ENCODE measurements at places on chromosomes 13 and 19.

- no peak for DNase-seq
Observed at GRCh38 chr19:52691737-52692136, 43.1 kb downstream of the ZNF611 start.

GRCh38 chr13:23289917-23290357 lies 109.2 kb downstream of the SGCG start:
- peak; percentile 82 for DNase-seq

DNA sequence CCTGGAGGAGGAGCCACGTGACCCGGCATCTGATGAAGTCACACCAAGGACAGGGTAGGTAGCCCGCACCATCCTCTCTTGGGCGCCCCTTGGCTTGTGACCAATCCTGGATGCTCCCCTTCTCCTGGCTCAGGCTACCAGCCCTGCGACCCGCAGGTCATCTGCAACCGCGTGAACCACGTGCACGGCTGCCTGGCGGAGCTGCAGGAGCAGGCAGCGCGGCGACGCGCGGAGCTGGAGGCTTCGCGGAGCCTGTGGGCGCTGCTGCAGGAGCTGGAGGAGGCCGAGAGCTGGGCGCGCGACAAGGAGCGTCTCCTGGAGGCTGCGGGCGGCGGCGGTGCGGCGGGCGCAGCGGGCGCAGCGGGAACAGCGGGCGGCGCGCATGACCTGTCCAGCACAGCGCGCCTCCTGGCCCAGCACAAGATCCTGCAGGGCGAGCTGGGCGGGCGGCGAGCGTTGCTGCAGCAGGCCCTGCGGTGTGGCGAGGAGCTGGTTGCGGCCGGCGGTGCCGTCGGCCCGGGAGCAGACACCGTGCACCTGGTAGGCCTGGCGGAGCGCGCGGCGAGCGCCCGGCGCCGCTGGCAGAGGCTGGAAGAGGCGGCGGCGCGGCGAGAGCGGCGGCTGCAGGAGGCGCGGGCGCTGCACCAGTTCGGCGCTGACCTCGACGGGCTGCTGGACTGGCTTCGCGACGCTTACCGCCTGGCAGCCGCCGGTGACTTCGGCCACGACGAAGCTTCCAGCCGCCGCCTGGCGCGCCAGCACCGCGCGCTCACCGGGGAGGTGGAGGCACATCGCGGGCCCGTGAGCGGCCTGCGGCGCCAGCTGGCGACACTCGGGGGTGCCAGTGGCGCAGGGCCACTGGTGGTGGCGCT lies 45.9 kb downstream of the SPTBN4 start:
- no peak for DNase-seq

- DNase-seq: no peak
Observed at GRCh38 chr19:35879770-35880317, 11.5 kb downstream of the APLP1 start.

GRCh38 chr13:81388400-81388799 lies 1047.5 kb upstream of the SPRY2 start:
- DNase-seq: no peak

DNA sequence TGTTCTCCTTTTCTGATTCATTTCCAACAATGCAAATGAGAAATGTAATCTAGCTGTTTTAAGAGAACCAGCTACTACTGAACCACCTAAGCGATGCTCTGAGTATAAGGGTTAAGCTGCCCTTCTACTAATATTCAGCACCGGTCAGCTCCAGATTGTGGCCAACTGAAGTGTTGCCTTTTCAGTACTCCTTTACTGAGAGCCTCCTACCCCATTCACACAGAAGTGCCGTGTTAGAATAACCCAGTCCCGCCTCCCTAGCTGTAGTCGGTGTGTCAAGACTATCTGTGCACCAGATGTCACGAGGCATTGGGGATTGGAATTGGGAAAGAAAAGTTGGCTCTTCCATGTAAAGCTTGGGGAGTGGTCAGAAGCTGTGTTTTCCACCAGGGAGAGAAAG lies 45.4 kb downstream of the FAM124A start:
- DNase-seq: no peak

- DNase-seq: peak; percentile 6
Observed at GRCh38 chr19:54674021-54674617, 11.3 kb downstream of the LILRB4 start.

- DNase-seq: no peak
Observed at GRCh38 chr13:113724016-113724758, 34.8 kb upstream of the TMEM255B start.

DNA sequence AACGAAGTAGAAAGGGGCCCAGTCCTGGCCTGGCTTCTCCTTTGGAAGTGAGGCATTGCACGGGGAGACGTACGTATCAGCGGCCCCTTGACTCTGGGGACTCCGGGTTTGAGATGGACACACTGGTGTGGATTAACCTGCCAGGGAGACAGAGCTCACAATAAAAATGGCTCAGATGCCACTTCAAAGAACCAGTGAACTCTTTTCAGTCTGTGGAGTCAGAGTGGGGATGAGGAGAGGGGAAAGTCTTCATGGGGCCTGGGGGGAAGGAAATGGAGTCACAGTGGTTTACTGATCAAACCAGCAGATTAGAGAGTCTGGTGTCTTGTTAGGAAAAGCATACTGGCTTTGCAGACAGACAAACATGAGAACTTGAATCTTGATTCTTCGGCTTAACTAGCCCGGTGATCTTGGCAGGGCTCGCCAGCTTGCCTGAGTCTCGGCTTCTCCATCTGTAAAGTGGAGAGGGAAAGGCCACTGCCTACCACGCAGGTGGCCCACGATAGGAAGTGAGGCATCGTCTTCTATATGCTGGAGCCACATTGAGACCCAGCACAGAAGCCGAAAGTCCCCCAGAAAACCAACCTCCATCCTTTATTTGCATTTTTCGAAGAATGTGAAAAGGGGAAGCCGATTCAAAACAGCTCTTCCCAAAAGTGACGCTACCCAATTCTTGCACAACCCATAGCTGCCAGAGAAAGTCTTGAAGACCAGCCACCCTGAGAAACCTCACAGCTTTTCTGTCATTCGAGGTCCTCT lies at the start of gene FFAR1:
Gene FFAR1, plus strand, starts transcription at position 732 of the 759 bp plus-strand sequence. CDS start 3,650 bp downstream, outside the sequence.
- DNase-seq: no peak

- DNase-seq: no peak
Observed at GRCh38 chr13:23384111-23384510, 49.4 kb downstream of the SACS start.

GRCh38 chr13:97256343-97256783 lies 34.2 kb downstream of the MBNL2 start:
- no peak for DNase-seq

DNA sequence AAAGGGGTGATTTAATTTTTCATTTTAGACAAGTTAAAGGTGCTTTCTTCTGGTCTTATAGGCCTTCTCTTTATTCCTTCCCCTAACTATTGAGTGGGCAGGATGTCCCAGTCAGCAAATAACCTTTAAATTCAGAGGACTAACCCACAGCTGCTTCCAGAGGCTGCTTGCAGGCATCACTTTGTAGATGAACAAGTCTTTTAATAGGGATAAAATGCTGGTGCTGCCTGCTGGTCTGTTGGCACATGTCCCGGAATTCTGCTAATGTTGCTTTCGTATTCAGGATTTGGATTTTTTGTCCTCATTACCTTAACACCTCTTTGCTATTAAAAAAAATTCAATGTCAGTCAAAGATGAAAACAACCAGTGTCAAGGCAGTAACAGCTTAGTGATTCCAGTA lies 132.7 kb upstream of the KL start:
- peak; percentile 94 for DNase-seq

DNA sequence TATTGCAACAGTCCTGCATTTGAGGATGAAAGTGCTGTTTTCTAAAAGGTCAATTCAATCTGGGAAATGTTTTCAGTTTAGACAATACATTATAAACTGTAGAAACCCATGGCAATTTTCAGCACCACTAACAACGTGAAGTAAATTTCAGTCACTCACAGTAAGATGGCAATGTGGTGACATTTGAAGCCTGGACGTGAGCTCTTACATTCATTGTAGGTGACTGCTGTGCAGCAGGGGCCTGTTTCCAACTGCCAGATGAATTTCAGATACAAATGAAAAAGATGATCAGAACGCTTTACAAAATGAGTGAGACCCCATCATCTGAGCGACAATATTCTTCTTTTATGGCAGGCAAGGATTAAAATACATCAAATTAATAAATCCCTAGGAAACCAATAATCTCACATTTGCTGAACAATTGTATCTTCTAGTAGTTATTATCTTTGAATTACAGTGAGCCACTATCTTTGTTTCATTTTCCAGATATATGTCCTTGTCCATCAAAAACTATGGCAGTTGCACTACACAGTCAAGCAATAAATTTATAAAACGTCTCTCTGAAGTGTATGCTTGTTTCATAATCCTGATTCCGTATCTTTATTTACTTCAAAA lies 1816.8 kb downstream of the OLFM4 start:
- peak; percentile 46 for DNase-seq

DNA sequence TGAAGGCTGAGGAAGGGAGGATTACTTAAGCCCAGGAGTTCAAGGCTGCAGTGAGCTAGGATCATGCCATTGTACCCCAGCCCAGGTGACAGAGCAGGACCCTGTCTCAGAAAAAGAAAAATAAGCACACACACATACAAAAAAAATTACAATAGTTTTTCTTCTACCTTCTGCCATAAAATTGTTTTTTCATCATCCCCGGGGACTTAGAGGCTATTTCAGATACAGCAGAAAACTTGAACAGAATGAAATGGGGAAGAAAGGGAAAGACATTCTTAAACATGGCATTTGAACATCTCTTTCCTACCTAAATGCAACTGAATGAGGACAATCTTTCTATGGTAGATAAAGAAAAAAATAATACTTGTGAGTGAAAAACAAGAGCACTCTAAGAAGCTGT lies 109.1 kb downstream of the KCTD12 start:
- DNase-seq: no peak

- no peak for DNase-seq
Observed at GRCh38 chr19:55158848-55159749, 1.6 kb upstream of the TNNI3 start.

GRCh38 chr13:112256716-112257494 lies 119.2 kb upstream of the SPACA7 start:
- no peak for DNase-seq

- no peak for DNase-seq
Observed at GRCh38 chr19:34215006-34215665, 39.2 kb upstream of the GARRE1 start.

DNA sequence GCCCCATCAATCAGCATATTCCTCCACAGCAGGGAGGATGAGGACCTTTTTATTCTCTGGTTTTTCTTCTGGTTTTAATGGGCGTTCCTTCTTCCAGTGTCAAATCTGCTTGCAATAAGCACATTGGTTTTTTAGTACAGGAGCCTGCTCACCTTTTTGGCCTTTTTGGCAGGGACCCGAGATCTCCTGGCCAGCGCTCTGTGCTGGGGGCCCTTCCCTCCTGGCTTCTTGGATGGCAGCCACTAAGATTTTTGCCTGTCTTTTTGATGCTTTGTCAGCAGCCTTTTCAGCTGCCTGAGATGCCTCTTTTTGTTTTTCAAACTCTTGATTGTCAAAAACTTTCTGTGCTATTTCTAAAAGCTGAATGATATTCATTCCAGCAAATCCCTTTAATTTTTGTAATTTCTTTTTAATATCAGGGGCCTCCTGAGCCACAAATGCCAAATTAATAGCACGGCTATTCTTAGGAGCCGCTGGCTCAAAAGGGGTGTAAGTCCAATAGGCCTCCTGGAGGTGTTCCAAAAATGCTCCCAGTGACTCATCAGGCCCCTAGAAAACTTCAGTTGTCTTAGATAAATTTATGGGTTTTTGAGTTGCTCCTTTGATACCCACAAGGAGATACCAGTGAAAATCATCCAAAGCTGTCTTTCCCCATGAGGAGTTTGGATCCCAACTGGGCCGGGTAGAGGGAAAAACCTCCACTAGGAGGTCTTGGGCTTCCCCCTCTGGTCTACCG lies 73.0 kb downstream of the ZNF100 start:
- no peak for DNase-seq

GRCh38 chr13:46639033-46639981 lies 86.3 kb downstream of the LRCH1 start:
- DNase-seq: no peak

DNA sequence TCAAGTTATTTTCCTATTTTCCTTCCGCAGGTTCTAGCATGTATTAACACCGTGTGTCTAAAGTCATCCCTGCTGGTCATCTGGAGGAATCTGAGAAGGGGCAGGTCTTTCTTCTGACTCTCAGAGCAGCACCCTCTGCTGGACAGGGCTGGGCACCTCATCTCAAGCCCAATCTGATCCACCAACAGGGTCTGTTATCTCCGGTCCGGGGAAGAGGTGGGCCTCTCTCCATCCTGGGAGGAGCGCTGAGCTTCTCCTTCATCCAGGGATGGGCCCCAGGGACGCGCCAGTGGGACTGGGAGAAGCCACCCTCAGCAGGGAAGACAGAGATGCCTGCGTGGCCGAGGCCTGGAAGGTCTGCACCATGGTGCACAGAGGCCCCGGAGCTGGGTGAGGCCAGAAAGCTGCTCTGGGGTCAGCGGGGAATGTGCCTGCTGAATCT lies 26.0 kb upstream of the ZNF331 start:
- peak; percentile 49 for DNase-seq

- DNase-seq: no peak
Observed at GRCh38 chr13:63403733-63404132, 1988.1 kb upstream of the PCDH20 start.

GRCh38 chr19:12574036-12574435 lies 22.8 kb upstream of the ZNF564 start:
- peak; percentile 5 for DNase-seq

- no peak for DNase-seq
Observed at GRCh38 chr19:15421721-15422260, 3.0 kb upstream of the AKAP8L start.

DNA sequence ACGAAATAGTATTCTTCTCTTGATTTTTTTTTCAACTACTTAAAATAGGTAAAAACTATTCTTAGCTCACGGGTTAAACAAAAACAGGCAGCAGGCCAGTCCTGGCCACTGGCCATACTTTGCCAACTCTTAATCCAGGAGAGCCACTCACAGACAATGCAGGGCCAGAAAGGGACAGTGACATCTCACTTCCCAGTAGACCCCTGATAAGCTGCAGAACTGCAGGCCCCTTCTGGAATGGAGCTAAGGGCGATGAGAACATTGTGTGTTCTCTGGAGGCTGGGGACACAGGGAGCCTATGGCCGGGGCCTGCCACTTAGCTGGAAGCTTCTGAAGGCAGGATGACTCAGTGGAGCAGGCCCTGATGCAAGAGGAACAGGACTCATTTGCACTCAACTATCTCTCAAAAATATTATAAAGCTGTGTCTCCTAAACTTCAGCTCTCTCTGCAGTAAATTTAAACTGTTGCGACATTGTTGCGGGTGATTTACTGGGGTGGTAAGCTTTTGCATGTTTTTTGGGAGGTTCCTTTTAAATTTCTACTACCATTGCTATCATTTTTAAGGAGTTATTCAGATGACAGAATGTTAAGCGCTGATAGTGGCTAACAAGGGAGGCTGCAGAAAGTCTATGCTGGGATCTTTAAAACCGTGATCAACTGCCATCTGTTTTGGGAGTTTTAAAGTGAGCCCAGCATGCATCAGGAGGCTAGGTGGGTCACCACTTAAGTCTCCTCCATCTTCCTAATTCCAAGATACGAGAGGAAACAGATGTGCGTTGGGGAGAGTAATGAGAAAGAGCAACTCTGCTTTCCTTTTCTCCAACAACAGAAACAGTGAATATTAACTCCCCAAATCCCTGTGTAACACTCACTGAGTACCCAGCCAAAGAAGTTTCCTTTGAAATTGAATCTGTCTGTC lies 33.2 kb upstream of the KATNAL1 start:
- DNase-seq: no peak
